ENCODE measurements at places on chromosomes 4 and X. TPM values are rescaled to one million over a fixed set of nuclear protein-coding genes. Genes with fewer than 3 reads are reported as not detected.

- DNase-seq: no peak
These were observed 7.1 kb downstream of the SMIM9 start for GRCh38 chrX:154827194-154828015.

GRCh38 chr4:94974773-94975172 lies 217.0 kb downstream of the BMPR1B start:
- DNase-seq: no peak

TMEM150C gene
- polyA plus RNA-seq: 0.96 TPM

DNA sequence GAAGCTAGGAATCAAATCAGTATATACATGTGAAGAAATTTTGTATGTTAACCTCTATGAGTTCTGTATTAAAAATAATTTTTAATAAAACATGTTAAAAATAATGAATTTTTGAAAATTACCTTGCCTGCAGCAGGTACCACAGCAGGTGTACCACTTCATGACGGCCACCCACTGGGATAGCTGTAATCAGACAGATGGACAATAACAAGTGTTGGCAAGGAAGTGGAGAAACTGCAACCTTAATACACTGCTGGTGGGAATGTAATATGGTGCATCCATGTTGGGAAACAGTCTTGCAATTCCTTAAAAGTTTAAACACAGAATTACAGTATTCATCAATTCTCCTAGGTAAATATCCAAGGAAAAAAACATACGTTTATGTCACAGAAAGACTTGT lies 209.5 kb downstream of the RELL1 start:
- DNase-seq: no peak

EGF gene
- 2.1 TPM for polyA plus RNA-seq

PDGFC gene
- polyA plus RNA-seq: 22.4 TPM

GRCh38 chr4:23412701-23413100 lies 477.1 kb downstream of the PPARGC1A start:
- no peak for DNase-seq

DNA sequence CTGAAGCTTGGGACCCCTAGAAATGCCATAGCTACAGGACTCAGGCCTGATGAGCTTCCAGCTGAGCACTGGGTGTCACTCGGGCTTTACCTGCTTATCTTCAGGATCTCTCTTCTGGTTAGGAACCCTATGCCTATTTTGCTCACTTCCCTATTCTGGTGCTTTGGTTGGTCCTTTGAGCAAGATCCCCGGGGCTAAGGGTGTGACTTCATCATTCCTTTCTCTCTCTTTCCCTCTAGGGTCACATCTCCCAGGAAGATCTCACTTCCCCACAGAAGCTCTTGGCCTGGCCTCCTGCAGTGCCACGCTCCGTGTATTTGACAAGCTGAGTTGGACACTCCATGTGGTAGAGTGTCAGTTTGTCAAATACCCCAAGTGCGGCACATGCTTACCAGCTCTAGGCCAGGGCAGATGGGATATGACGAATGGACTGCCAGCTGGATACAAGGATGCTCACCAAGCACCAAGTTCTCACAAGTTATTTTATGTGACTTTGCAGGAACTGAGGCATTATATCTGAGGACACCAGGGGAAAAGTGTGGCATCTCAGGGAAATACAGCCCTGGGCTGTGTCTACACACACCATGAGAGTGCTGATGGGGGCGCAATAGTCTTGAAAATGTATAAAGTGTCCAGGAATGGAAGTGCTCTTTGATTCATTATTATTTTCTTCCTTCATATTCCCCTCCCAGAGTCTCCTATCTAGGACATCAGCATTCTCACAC lies 21.1 kb downstream of the VSIG4 start:
- DNase-seq: no peak

ZCCHC4 gene
- 10.0 TPM for polyA plus RNA-seq

DNA sequence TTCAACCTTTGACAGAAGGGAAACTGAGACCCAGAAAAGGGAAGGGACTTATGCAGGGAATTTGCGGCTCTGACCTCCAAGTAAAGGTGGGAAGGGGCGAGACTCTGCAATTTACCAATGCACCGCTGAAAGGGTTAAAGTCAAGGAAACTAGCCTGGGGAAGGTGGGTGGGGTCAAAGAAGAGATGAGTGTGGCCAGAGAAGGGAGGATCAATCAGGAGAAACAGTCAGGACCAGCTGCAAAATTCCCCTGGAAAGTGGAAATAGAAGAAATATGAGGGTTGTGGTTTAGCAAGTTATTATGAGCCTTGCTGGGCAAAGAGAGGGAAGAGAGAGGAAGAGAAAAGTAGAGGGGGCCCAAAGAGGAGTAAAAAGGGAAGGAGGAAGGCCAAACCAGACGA lies 30.5 kb downstream of the STARD8 start:
- DNase-seq: no peak

SOX3 gene
- polyA plus RNA-seq: not detected

DNA sequence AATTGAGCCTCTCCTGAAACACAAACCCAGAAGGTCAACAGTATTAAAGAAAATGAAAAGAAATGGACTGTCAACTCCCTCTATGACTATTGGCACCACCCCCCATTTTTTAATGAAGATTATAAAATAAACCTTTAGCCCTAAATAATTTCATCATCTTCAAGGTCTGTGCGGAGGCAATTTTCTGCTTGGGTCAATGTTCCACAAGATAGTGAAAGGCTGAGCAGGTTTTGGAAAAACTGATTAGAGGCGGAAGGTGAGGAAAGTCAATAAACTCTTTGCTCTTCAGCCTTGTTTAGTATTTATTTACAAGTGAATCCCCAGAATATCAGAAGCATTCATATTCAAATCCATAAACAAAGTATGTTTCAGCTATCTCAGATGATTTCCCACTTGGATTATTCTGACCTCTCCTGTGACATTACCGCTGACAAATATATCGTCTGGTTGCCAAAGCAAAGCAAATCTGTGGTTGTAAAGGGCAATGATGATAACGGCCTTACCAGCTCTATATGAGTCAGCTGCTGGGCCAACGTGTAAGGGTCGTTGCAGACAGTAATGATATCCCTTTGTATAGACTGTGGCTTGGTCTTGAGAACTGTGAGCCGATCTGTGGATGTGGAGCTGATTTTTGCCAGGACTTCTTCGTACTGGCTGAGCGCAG lies 24.0 kb downstream of the RASGEF1B start:
- DNase-seq: no peak

DNA sequence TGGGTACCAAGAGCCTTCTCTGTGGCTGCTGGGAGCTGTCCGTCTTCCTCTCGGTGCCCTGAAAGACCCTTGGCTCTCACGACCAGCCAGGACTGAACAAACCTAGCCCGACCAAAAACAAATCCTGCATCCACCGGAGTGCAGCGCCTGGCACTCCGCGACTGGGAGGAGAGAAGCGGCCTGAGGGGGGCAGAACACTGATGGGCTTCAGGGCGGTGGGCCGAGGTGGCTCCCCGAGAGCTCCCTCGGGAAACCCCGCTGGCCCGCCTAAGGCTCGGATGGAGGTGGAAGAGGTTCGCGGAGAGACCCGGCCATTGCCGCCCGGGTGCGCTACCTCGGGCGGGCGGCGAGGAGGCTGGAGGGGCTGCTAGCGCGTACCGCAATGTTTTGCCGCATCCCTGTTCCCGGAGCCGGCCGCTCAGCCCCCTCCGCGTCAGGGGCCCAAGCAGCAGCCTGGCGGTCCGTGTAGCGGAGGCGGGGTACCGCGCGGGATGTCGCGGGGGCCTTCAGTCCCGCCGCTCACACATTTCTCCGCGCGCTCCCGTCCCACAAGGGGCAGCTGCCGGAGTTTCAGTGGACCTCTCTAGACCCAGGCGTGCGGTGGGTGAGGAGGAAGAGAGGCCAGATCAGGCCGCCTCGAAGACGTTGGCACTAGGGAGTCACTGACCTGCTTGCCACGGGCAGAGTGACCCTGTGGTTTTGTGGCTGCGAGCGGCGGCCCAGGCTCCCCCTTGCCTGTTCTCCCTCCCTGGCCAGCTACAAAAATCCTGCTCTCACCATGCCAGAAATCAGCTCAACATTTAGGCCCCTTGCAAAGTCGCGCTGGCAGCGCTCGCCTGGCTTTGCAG lies 2.2 kb downstream of the SLITRK4 start:
- no peak for DNase-seq

CFAP299 gene
- 0.23 TPM for polyA plus RNA-seq

MAP3K15 gene
- polyA plus RNA-seq: 0.07 TPM

DNA sequence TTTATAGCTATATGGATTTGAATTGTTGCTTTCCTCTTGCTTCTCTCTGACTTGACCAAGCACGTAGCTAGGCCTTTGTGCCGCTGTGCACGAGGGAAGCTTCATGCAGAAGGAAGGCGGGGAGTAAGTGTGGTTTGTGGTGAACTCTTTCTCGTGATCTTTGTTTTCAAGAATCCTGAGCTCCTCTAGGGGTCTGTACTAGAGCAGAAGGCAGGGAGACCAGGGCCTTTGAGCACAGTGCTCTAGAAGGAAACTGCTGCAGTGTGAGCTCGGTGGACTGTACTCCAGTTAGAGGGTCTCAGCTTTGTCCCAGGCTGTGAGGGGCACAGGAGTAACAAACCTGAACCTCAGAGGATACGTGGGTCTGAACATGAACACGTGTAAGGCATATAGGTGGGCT lies 49.0 kb downstream of the AGA start:
- DNase-seq: no peak

- DNase-seq: peak; percentile 88
These were observed 585.8 kb upstream of the FAT1 start for GRCh38 chr4:187309456-187309855.

- no peak for DNase-seq
These were observed 624.3 kb downstream of the ADGRL3 start for GRCh38 chr4:61824454-61824853.

- DNase-seq: no peak
These were observed 669 bp upstream of the PPARGC1A start for GRCh38 chr4:23890369-23891063.

CYP2U1 gene
- 12.8 TPM for polyA plus RNA-seq

FMR1NB gene
- polyA plus RNA-seq: not detected

- no peak for DNase-seq
These were observed 136.3 kb upstream of the SMAD1 start for GRCh38 chr4:145345401-145345800.

DNA sequence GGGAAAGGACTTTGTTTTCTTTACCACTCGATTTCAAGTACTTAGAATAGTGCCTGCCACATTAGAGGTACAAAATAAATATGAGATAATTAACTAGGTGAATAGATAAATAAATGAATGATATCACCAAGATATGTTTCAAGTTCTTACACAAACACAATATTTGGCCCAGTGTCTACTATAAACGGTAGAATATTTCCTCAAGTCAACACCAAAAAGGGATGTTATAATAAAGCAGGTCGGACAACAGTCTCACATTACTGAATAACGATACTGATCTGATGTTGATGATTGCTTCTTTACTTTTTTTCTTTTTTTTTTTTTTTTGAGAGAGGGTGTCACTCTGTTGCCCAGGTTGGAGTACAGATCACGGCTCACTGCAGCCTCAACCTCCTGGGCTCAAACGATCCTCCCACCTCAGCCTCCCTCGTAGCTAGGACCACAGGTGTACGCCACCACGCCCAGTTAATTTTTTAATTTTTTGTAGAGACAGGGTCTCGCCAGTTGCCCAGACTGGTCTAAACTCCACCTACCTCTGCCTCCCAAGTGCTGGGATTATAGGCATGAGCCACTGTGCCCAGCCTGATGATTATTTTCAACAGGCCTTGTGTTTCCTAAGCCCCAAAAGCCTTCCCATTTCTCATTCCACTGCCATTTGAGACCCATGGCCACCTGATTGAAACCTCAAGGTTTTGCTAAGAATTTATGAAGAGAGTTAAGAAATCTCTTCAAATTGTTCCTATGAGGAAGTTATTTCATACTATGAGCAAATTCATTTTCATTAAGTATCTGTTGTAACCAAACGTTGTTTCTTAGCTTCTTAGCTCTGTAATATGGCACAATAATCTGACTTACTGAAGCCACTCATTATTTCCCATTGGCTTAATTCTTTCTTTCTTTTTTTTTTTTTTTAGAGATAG lies 2.3 kb downstream of the MANBA start:
- no peak for DNase-seq

GRCh38 chr4:141898346-141898745 lies 262.0 kb downstream of the IL15 start:
- no peak for DNase-seq

DNA sequence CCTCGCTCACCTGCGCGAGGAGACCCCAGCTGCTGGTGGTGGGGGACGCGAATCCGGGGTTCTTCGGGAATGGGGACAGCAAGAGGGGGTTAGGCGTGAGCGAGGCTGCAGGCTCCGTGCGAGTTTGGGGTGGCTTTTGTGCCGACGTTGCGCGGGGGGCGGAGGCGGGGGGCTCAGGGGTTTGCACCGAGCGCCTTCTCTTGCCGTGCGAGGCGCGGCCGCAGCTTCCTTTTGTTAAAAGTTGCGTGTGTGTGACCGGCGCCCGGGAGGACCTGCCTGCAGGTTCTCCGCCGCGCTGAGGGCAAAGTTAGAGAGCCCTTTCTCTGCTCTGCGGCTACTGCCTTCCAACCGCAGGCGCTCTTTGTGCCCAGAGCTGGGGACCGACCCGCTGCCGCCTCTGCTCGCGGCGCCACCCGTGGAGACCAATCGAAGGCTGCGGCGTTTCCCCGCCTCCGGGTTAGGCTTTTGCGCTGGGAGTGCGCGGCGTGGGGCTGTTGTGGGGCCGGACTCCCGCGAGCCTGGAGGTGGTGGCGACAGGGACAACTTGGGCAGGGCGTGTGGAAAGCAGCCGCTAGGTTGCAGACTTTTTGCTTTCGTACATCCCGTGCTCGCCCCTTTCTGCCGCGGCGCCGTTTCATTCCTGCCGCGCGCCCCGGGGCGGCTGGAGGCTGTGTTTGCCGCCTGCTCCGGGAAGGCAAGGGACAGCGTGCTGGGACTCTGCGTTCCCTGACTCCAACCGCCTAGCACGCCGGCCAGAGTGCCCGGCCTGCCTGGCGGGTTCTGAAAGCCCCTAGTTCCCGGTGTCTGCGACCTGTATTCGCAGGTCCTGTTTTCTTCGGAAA lies 716 bp downstream of the KIT start:
- DNase-seq: no peak

ELK1 gene
- 22.4 TPM for polyA plus RNA-seq

DNA sequence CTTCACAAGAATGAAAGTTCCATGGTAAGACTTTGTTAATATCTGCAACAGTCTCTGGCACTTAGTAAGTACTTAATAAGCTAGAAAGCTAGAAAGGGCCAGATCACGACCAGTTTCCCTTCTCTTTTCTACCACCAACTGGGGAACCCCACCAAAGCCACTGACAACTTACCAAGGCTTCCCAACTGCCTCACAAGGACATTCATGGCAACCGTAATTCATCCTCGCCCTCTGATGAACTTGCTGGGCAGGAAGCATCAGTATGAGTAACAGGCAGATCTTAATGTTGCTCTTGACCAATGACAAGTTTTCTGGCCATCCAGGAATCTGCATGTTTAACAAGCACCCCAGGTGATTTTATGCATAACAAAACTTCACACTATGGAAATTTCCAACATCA lies 23.2 kb upstream of the ZCCHC13 start:
- no peak for DNase-seq

GRCh38 chrX:106588801-106589200 lies 23.0 kb upstream of the RADX start:
- DNase-seq: no peak

GRCh38 chr4:129346734-129347133 lies 250.8 kb downstream of the C4orf33 start:
- DNase-seq: no peak

All from BJ (cell line).